ENCODE measurements at places on chromosomes 6 and 20.

- peaks cover 13% of the 10 kb centered on the region for H3K27me3 ChIP-seq
- no peak overlapping the region for H3K27ac ChIP-seq
- no peaks in the 10 kb centered on the region for H3K4me1 ChIP-seq
- no peak for DNase-seq
Measured at GRCh38 chr6:17059850-17060249, 42.0 kb upstream of the STMND1 start.

GRCh38 chr20:46148313-46149208 lies 30.4 kb downstream of the CD40 start:
- no peaks in the 10 kb centered on the region for H3K36me3 ChIP-seq
- H3K27me3 ChIP-seq, result peaks cover under 1% of the 10 kb centered on the region
- no peak overlapping the region for H3K4me3 ChIP-seq
- H3K27ac ChIP-seq, result no peak overlapping the region
- DNase-seq, result no peak

GRCh38 chr6:117389227-117390057 lies 36.3 kb downstream of the ROS1 start:
- H3K36me3 ChIP-seq, result no peaks in the 10 kb centered on the region
- H3K27ac ChIP-seq, result no peak overlapping the region
- H3K4me1 ChIP-seq, result no peaks in the 10 kb centered on the region
- no peak overlapping the region for H3K4me3 ChIP-seq
- H3K27me3 ChIP-seq, result no peaks in the 10 kb centered on the region
- no peak for DNase-seq

- H3K27me3 ChIP-seq, result no peaks in the 10 kb centered on the region
- no peak overlapping the region for H3K4me3 ChIP-seq
- no peak overlapping the region for H3K27ac ChIP-seq
- no peaks in the 10 kb centered on the region for H3K4me1 ChIP-seq
- H3K36me3 ChIP-seq, result no peaks in the 10 kb centered on the region
- no peak for DNase-seq
Measured at GRCh38 chr6:19356692-19357091, 480.5 kb upstream of the ID4 start.

GRCh38 chr6:27994616-27995015 lies 37.6 kb downstream of the OR2B6 start:
- H3K4me1 ChIP-seq, result no peaks in the 10 kb centered on the region
- peaks cover 19% of the 10 kb centered on the region for H3K27me3 ChIP-seq
- H3K4me3 ChIP-seq, result no peak overlapping the region
- no peaks in the 10 kb centered on the region for H3K36me3 ChIP-seq
- DNase-seq, result no peak

Data from activated T-helper 2 cell treated with anti-CD3 and anti-CD28 coated beads, Interferon-gamma antibody, Interleukin-2, Interleukin-4, amounts not matched to agents 10 μg/mL and 5 μg/mL and 100 μg/mL, durations not matched to agents 14 hours and 24 hours and 36 hours (primary cell).